SJSA1 (cell line): ENCODE measurements at places on chromosomes 16 and 17. TPM values are rescaled to one million over a fixed set of nuclear protein-coding genes. Genes with fewer than 3 reads are reported as not detected.

- no peak for DNase-seq
Observed at GRCh38 chr16:9647981-9648701, 534.1 kb downstream of the GRIN2A start.

DNA sequence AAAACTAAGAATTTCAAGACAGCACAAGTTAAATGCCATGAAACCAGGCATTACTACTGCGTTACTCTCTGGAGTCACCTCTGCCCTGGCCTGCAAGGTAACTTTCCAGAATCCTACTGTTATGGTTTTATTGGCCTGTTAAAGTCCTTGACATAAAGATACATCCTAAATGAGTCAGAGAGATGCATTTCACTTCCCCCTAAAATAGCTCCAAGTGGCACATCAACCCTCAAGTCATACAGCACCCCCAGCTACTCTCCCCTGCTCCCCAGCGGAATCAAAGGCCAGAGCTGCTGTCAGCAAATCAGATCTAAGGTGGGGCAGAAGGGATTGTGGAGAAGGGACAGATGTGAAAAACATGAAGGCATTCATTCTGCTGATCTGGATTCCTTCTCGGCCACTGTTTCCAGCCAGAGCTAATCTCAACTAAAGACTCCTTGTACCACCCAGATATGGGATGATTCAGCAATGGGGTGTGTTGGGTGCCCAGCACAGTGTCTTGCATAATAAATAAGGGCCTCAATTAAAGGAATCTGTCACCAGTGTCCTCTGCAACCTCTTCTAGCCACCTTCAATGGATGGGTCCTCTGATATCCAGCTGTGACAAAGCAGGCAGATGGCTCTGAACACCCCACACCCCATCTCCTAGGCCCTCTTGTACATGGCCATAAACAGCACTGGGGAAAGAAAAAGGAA, 8.5 kb upstream of the CCL1 start:
- no peak for DNase-seq

GRCh38 chr17:13643180-13643579, 41.5 kb upstream of the HS3ST3A1 start:
- DNase-seq, result no peak

Gene HBQ1
- not detected in 2 replicates for total RNA-seq

DNA sequence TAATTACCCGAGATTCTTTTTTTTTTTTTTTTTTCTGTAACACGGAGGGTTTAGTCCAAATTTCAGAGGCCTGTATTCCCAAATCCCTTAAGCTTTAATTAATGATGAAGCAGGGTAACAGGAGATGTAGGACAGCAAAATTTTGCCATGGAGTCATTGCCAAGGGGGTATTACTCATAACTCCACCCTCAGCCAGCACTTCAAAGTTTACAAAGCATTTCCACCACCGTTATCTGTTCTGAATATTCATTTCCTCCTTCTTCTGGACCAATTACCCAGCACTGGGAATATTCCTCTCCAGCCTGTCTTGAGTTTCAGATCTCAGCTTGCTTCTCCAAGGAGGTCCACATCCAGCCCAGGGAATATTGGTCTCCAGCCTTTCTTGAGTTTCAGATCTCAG, 747.5 kb upstream of the EEF2KMT start:
- DNase-seq, result no peak

Gene AOC3
- not detected in 2 replicates for total RNA-seq

DNA sequence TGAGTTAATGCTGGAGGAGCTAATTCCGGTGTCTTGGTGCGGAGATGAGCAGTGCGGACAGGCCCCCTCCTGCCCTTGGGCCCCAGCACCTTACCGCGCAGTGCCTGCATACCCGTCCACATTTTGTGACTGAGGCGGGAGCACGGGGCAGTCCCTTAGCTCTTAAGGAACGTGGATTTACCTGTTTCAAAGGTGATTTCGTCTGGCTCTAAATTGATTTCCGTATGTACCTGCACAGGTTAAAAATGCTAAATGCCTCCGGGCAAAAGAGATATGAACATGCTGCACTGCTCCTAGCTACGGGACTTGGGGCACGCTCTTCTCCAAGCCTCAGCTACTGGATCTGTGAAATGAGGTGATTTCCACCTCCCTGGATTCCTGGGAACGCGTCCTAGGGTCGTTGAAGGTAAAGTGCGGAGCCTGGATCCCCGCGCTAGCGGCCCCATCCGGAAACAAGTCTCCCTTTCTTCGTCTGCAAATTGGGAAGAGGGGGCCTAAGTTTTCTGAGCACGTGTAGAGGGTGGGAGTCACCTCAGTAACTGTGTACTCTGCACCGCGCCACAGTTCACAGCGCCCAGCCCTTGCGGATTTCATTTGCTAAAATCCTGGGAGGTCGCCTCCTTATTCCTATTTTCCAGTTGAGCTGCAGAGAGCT, 669 bp upstream of the CRISPLD2 start:
- DNase-seq, result no peak

GRCh38 chr16:66961065-66961744, at the start of gene CES3:
CES3 (plus strand) TSS chr16:66961266; CDS start chr16:66961308, 42 bp downstream.
- DNase-seq, result peak; percentile 34

GRCh38 chr16:8798174-8798527, 512 bp downstream of the PMM2 start:
- DNase-seq, result no peak

DNA sequence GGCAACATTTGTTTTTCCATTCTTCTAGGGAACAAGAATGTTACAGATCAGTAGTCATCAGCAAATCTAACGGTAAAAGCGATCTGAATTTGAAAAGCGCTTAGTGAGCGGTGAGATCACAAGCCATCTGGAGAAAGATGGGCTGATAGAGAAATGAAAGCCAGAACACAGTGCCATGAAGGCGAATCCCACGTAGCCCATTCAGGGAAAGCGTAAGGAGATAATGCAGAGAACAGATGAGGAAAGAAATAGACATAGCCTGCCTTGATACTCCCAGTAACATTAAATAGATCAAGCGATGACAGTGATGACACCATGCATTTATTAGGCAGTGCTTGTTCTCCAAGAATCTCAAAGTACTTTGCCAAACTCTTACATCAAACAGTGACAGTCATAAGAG, 183.1 kb upstream of the PSMD7 start:
- no peak for DNase-seq

GRCh38 chr16:89721546-89722391, 432 bp downstream of the ZNF276 start:
- peak; percentile 64 for DNase-seq

Gene CFAP20
- total RNA-seq, result 103 and 114 TPM in 2 replicates

DNA sequence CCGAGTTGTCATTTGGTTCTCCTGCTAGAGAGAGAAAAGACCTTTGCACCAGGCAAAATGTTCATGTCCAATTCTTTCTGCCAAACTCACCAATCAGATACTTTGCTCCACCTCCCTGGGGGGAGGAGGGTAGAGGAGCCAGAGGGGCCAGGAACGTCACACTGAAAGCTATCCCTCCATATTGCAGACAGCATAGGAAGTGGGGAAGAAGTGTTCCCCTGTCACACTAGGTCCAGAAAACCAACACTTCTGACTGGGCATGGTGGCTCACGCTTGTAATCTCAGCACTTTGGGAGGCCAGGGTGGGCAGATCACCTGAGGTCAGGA, 9.5 kb downstream of the HSD17B2 start:
- DNase-seq, result no peak

DNA sequence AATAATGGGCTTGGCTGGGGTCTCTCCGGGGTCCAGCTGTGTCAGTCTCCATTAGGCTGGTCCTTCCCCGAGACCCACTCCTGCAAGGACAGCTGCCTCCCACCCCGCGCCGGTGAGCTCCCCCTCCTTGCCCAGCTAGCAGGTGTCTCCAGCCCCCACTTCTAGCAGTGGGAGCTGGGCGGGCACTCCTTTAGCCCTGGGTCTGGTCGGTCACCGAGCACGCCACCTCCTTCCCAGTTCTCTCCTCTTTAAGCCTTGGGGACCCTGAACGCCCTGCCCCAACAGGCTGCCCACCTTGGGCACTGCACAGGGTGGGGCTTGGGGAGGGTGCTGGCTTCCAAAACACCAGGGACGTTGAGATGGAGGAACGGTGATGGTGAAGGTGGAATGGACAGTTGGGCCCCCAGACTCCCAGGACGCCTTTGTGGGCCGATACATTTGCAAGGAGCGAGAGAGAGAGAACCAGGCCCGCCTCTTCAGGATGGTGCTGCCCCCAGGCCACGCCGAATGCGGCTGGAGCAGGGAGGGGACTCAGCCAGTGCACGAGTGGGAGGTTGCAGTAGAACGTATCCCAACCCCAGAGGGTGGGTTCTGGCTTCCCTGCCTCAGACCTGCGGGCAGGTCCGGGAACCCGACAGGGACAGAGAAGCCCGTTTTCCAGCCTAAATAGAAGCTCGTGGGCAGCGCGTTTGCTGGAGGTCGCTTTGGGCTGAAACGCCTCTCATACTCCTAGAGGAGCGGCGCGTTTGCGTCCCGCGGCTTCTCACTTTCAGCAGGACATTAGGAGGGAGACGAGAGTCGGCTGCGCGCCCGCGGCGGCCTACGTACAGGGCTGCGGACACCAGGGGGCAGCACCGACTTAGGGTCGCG, 10.7 kb downstream of the TBX2 start:
- DNase-seq, result no peak

Gene ATP2A1
- total RNA-seq, result 0.53 TPM in 1 of 2 replicates, not detected in the other

DNA sequence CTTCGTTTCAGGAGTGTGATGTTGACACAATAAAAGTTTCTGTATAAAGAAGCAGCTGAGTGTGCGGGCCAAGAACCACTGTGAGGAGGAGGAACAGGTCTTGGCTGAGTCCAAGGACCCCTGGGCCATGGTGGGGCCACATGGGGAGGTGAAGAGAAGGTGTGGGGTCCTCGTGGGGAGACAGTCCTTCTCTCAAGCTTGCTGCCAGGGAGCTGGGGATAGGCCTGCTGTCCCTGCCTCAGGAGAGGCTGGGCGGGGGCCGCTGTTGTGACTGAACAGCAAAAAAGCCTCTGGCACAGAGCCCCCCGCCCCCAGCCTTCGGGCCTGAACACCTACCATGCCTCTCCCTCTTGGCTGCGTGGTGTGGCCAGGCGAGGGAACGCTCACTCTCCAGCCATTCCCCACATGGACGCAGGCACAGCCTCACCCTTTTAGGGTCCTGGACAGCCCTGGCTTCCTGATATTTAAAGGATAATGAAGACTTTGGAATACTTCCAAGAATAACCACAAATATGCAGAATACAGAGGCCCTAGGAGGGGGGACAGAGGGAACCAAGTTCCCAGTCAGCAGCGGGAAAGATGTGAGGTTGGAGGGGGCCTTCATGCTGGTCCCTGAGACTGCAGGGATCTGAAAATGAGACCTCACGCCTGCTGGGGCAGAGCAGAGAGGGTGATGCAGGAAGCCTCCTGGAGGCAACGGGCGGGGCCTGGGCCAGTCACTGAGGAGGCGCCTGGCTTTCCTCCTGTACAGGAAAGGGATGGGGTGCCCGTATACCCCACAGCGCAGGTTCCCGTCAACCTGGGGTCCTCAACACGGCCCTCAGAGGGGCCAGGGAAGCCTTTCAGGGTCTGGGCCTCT, 100.0 kb upstream of the CREBBP start:
- peak; percentile 92 for DNase-seq
